Activated CD4-positive, CD25-positive, alpha-beta regulatory T cell treated with anti-CD3 and anti-CD28 coated beads, Interleukin-2, amount 50 U/mL, for 16 hours (primary cell): ENCODE measurements at places on chromosomes 1 and 21.

DNA sequence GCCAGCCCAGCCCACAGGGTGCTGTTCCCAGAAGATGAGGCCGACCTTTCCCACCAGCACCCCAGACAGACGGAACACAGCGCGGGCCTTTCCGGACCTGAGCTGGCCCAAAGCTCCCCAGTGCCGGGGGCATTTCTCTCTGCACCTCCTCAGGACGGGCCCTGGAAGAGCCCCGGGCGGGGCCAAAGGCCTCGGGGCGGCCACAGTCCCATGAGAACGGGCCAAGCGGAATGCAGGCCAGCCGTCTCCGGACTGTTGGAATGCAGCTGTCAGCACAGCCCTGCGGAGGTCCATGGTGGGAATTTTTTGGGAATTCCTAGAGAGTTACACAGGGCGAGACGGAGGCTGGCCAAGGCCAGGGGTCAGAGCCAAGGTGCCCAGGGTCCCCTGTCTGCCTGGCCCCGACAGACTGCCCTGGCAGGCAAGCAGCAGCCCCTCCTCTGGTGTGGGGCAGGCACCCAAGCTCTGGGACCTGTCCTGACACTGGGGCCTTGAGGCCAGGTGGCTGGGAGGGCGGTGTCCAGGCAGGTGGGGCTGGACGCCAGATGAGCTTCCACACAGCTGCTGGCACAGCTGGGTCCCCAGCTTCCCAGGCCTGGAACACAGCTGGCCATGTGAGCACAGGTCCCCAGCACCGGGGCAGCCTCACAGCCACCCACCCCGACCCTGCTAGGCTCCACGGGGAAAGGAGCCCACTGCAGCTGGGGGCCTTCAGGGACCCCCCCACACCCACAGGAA is 63.0 kb downstream of the MEGF6 start:
- no peak for DNase-seq

- no peak for DNase-seq
Observed at GRCh38 chr1:36922593-36923426, 111.5 kb downstream of the GRIK3 start.

DNA sequence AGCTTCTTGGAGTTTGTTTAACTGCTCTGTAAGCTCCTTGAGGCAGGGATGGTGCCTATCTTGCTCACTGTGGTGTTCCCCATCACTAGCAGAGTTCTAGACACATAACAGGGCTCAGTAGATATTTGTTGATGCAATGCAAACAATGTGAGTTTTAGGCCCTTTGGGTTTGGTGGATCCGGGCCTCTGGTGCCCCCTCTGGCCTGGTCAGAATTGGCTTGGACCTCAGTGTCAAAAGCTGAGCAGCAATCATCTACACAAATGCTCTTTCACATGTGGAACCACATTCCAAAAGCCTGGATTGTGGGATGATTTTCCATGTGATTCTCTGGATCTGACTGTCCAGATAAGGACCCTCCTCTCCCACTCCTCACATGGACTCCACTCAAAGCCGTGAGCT is 53.4 kb upstream of the BCAR3 start:
- DNase-seq, result no peak

DNA sequence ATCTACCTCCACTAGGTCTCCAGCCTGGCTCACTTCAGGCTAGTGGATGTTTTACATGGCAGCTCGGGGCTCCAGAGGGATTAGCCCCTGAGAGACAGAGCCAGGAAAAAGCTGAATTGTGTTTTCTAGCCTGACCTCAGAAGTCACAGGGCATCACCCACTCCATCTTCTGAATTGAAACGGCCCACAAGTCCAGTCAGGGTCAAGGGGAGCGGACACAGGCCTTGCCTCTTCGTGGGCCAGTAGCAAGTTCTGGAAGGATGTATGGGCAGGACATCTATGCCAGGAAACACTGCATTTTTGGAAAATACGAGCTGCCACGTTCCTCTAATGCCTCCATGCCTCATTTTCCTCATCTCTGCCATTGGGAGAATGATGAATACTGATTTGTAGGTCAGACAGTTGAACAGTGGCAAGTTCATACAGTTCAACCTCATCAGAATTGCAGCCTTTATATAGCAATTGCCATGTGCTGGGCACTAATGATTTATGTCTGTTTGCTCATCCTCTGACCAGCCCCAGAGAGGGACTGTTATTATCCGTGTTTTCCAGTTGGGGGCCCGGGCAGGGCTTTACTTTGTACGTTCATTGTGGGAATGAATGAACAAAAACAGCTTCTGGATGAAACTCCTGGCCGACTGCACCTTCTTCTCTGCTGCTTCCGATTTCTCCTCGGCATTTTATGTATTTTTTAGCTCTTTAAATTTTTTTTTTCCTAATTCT is 23.2 kb upstream of the PCBP3 start:
- no peak for DNase-seq

- DNase-seq, result no peak
Observed at GRCh38 chr1:157196245-157196543, 58.0 kb upstream of the ETV3 start.

GRCh38 chr1:41812453-41812852 is 106.3 kb downstream of the HIVEP3 start:
- DNase-seq, result no peak

- DNase-seq, result no peak
Observed at GRCh38 chr1:10643607-10644306, 152.7 kb downstream of the CASZ1 start.

GRCh38 chr1:184056921-184057555 is 5.5 kb downstream of the TSEN15 start:
- DNase-seq, result no peak

DNA sequence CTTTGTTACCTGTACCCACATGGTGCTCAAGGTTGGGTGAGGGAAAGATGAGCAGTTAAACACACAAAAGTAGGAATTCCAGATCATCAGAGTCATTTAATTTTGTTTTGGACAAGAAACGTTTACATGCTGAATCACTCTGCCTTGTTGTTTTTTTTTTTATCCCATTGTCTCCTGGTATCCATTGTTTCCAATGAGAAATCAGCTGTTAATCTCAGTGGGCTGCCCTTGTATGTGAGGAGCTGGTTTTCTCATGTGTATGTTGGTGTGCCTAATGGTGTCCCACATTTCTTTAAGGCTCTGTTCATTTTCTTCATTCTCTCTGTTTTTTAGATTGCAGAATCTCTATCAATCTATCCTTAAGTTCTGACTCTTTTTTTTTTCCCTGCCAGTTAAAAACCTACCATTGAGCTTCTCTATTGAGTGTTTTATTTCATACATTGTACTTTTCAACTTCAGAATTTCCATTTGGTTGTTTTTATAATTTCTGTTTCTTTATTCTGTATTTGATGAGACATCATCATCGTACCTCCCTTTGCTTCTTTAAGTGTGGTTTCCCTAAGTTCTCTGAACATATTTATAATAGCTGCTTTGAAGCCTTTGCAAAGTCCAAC is 8.8 kb upstream of the OBSCN start:
- DNase-seq, result no peak

DNA sequence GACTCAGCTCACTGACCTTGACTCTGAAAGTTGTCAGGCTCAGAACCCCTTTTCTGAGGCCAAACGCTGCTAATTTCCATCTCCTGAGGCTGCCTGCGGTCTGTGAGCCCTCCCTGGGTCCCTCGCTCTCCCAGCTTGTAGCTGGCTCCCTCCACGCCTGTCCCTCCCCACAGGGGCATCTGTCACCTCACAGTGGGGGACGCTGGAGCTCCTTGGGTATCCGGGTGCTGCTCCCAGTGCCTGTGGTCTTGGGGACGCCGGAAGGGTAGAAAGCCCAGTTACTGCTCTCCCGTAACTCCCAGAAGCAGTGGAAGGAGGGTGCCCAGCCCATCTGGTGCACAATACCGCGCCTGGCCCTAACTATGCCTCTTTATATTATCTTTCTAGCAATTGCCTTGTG is 13.0 kb upstream of the MMEL1 start:
- DNase-seq, result no peak

- DNase-seq, result no peak
Observed at GRCh38 chr1:242886137-242886536, 361.6 kb upstream of the PLD5 start.

DNA sequence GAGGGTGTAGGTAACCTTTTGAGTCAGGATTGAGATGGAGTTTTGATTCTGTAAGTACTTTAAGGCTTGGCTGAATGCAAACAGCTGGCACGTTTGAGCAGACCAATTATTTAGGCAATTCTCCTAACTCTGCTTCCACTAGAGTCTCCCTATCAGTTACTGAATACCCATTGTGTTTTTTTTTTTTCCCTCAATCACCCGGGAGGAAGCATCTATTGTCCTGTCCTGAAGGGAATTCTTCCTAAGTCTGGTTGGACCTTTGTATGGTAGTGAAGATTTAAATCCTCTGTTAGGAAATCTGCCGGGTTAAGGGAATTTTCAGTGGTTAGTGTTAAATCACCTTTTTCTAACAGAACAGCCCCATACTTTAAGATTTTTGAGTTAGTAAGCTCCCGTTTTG is 571.2 kb upstream of the USP24 start:
- no peak for DNase-seq

DNA sequence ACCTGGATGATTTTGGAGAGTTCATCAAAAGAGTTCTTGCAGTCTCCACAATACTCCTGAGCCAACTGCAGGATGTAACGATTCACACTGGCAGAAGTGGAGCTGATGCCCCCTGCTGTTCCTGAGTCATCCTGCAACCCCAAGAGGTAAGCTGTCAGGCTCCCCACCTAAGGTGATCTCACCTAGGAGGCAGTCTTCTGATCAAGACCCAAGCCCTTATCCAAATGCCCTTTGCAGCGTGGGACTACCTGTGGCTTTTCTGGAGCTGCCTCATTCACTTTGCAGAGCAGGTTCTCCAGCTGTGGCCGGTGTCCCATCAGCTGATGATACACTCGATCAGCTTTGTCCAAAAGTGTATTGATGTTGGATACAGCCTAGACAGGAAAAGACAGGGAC is 96.4 kb downstream of the UBR4 start:
- no peak for DNase-seq

GRCh38 chr1:59674595-59674994 is 140.2 kb upstream of the HOOK1 start:
- no peak for DNase-seq

GRCh38 chr1:156086256-156086662 is 4.0 kb upstream of the MEX3A start:
- no peak for DNase-seq

- DNase-seq, result no peak
Observed at GRCh38 chr1:92854101-92854785, 22.4 kb downstream of the RPL5 start.

GRCh38 chr1:54994355-54994990 is 4.3 kb upstream of the BSND start:
- no peak for DNase-seq

- DNase-seq, result no peak
Observed at GRCh38 chr1:196698993-196699392, 47.1 kb downstream of the CFH start.

DNA sequence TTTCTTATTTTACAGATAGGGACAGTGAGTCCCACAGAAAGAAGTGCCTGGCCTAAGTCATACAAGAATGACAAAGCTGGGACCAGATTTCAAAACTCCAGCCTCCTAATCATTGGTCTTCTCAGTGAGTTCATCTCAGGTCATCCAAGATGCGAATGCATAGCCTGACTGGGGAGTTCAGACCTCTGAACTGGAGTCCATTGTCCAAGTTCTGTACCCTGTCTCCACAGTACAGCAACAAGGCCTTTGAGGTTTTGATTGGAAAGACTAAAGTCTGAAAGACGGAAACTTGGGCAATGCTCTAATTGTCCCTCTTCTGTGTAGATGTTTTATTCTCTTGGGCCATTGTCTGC is 62.0 kb downstream of the TNN start:
- no peak for DNase-seq

- no peak for DNase-seq
Observed at GRCh38 chr1:107785496-107786202, 179.3 kb downstream of the VAV3 start.

DNA sequence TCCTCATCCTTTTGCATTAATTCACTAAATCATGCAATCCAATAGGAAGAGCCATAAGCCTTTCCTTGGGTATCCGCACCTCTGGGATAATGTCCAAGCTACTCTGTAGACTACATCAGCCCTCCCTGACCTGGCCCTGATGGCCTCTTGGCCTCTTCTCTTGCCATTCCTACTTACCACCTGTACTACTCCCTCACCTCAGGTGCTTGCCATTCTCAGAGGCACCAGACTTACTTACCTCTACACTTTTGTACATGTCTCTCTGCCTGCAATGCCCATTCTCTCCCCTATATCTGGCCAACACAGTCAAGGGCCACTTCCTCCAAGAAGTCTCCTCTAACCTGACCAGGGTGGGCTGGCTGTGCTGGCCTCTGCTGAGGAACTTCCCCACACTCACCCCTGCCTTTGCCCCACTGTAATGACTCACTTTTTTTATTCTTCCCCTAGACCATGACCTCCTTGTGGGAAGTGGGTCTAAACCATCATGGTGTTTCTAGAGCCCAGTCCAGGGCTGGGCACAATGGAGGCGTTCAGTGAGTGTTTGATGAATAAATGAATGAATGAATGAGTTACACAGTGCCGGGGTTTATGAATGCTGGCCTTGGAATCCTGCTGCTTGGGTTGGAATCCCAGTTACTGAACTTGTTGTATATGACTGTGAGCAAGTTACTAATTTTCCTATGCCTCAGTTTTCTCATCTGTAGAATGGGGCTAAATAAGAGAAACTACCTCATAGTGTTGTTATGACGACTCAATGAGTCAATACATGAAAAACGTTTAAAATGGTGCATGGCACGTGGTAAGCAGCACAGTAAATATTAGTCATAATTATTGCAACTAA is 179.8 kb downstream of the FOXD2 start:
- no peak for DNase-seq

- no peak for DNase-seq
Observed at GRCh38 chr1:169041366-169041765, 65.1 kb upstream of the ATP1B1 start.

DNA sequence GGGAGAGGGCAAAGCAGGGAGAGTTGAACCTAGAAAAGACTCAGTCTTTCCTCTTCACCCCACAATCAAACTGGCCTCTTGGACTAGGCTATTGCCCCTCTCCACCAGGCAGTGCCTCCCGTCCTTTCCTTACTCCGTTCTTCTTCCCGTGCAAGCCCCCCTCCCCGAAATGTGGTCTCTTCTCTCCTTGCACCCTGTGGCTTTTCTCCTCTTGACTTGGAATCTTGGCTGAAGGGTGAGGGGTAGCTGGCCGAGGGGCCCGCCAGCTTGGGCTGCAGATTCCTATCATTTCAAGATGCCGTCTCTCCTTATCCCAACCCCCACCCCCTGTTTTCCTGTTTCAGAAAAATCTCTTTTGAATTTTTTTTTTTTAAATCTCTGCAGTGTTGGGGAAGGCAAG is 1.6 kb downstream of the WNT2B start:
- no peak for DNase-seq

- no peak for DNase-seq
Observed at GRCh38 chr1:50183378-50184133, 74.8 kb downstream of the ELAVL4 start.

DNA sequence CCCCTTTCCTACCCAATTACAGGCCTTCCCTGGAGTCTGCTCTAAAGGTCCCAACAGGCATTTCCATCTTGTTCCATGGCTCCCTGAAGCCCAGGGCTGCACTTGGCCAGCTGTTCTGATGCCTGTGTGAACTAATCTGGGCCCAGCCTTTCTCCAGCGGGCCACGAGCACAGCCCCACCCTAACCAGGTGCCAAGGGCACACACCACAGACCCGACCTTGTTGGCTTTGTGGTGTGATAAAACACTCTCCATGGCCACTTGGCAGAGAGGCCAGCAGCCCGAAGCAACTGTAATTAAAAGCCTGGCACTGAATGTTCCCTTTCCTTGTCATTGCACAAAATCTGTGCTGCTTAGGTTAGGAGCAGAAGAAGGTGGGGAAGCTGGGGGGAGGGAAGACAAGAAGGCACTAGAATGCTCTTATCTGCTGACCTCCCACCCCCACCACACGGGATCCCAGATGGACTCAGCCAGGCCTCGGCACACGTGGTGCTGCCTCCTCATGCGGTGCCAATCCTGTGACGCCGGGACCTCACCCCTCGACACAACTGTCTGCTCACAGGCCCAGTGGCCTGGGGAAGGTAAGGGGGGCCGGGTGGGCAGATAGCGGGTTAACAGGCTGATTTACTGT is 9.9 kb downstream of the HCRTR1 start:
- no peak for DNase-seq
